ENCODE measurements at places on chromosomes 5 and 9. TPM values are rescaled to one million over a fixed set of nuclear protein-coding genes. Genes with fewer than 3 reads are reported as not detected.

The INSYN2B gene
- total RNA-seq = 0.56 TPM

The MUSK gene
- total RNA-seq = 1.5 TPM

The FAM151B gene
- total RNA-seq = 1.6 TPM

The SLC9A3 gene
- 4.7 TPM for total RNA-seq

DNA sequence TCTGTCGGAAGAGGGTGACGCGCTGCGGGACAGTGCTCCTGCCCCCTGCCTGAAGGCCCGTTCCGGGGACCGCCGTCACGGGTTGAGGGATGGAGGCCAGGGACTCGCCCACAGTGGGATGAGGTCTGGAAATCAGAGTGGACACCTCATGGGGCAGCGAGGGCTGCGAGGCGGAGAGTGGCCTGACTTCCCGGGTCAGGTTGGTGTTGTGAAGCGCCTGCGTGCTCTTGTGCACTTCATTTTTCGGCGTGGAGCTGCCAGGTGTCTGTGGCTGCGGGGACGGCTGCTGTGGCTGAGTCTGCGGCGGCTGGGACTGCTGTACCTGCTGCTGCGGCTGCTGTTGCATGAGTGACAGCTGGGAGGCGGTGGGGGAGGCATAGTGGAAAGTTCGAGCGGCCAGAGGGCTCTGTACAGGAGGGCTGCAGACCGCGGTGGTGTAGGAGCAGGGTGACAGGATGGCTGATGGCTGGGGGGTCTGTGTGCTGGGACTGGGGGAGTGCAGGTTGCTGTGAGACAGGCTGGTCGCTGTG, 434.1 kb downstream of the HCN1 start:
- no peaks in the 10 kb centered on the region for H3K4me1 ChIP-seq
- H3K27me3 ChIP-seq = no peaks in the 10 kb centered on the region
- no peaks in the 10 kb centered on the region for H3K36me3 ChIP-seq
- DNase-seq = no peak
- H3K27ac ChIP-seq = no peak overlapping the region

DNA sequence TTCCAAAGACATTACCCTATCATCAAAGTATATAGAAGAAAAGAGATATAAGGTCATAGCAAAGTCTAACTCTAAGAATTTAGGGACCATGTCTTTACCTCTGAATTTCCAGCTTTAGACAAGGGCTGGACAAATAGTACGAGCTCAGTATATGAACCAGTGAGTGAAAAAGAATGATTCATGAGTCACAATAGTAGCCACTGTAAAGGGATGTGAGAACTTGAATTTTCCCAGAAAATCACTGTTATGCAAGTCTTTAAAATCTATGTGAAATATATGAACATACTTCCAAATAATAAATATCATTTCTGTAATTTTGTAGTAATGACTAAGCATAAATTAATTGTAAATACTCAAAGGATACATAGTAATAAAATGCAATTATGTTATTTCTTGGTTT, 305.9 kb upstream of the PRR16 start:
- DNase-seq = no peak
- H3K4me1 ChIP-seq = no peaks in the 10 kb centered on the region
- no peak overlapping the region for H3K27ac ChIP-seq
- no peaks in the 10 kb centered on the region for H3K27me3 ChIP-seq
- no peaks in the 10 kb centered on the region for H3K36me3 ChIP-seq

DNA sequence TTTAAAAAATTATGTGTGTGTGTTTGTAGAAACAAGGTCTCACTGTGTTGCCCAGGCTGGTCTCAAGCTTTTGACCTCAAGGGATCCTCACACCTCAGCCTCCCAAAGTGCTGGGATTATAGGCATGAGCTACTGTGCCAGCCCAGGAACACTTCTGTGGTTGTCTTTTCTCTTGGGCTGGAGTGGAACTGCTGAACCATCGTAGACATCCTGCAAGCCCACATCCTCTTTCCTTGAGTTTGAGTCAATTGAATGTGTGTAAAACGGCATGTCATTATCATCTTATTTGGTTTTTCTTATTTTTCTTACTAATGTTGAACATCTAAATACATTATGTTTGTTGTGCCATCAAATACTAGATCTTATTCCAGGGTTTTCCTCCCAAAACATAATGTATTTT, 40.0 kb downstream of the EHMT1 start:
- no peaks in the 10 kb centered on the region for H3K27me3 ChIP-seq
- no peak for DNase-seq
- no peaks in the 10 kb centered on the region for H3K4me1 ChIP-seq
- no peak overlapping the region for H3K27ac ChIP-seq
- H3K4me3 ChIP-seq = no peak overlapping the region

GRCh38 chr9:125172031-125172755, 17.4 kb downstream of the PPP6C start:
- H3K4me3 ChIP-seq = no peak overlapping the region
- H3K27ac ChIP-seq = no peak overlapping the region
- H3K36me3 ChIP-seq = peaks cover 15% of the 10 kb centered on the region
- no peak for DNase-seq
- no peaks in the 10 kb centered on the region for H3K27me3 ChIP-seq

- H3K27ac ChIP-seq = no peak overlapping the region
- peaks cover 4% of the 10 kb centered on the region for H3K4me1 ChIP-seq
- no peak overlapping the region for H3K4me3 ChIP-seq
These were observed 6.6 kb upstream of the RNF20 start for GRCh38 chr9:101527066-101527465.

GRCh38 chr5:170960567-170960966, 98.7 kb downstream of the RANBP17 start:
- DNase-seq = no peak
- H3K36me3 ChIP-seq = no peaks in the 10 kb centered on the region
- no peak overlapping the region for H3K4me3 ChIP-seq
- H3K27me3 ChIP-seq = no peaks in the 10 kb centered on the region
- H3K4me1 ChIP-seq = no peaks in the 10 kb centered on the region
- H3K27ac ChIP-seq = no peak overlapping the region

DNA sequence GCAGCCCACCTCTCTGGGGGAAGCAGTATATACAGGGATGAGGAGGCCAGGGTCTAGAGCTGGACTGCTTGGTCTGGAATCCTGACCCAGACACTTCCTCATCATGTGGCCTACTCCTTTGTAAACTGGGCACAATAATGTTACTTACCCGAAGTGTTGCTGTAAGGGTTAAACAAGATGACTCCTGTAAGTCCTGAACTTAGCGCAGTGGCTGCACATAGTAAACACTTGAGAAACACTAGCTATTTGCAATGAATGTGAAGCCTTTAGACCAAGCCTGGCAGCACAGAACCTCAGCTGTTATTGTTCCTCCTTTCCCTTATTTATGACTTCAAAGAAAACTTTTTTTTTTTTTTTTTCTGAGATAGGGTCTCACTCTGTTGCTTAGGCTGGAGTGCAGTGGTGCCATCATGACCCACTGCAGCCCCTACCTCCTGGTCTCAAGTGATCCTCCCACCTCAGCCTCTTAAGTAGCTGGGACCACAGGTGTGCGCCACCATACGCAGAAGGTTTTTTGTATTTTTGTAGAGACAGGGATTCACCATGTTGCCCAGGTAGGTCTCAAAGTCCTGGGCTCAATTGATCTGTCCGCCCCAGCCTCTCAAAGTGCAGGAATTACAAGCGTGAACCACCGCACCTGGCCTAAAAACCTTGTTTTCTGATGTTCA, 96.2 kb upstream of the IL6ST start:
- no peak overlapping the region for H3K27ac ChIP-seq
- no peak for DNase-seq
- H3K4me3 ChIP-seq = no peak overlapping the region
- no peaks in the 10 kb centered on the region for H3K27me3 ChIP-seq
- no peaks in the 10 kb centered on the region for H3K4me1 ChIP-seq

DNA sequence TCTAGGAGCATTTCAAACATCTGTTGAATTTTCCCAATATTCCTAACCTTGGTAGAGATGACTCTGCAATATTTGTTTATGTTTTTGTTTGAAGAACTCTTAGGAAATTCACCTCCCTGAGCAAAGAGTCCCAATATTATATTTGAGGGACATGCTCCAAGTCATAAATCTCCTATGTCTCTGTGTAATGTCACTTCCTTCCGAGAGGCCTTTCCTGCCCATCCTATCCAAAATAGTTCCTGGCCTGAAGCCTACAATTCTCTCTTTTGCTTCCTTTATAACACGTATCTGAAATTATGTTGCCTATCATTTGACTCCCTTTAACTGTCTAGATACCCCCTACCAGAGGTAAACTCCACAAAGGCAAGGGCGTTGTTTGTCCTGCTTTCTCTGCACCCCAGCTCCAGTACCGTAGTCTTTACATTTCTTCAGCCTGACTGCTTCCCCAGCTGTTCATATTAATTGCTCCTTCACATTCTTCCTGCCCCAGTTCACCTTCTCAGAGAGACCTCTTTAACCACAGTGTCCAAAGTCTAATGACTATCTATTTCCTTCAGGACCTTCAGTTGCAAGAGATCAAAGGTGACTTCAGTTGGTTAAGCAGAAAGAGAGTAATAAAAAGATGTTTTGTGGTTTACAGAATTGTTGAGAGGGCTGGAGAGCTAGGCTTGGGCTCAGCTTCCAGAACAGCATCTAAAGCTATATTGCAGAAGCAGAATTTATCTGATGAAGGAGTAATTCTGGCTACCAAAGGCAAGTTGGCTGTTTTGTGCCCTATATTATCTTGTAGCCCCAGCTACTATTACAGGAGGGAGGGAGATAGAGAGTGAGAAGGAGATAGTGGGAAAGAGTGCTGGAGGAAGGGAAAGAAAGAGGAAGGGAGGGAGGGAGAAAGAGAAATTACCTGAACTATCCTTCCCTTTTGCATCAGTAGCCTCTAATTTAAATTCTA, 109.3 kb upstream of the TMEM161B start:
- no peaks in the 10 kb centered on the region for H3K27me3 ChIP-seq
- no peak overlapping the region for H3K4me3 ChIP-seq
- no peaks in the 10 kb centered on the region for H3K36me3 ChIP-seq
- H3K27ac ChIP-seq = no peak overlapping the region

Measured in suprapubic skin (tissue), 4 donors.